ENCODE measurements at places on chromosomes 16 and 17.
A peak's percentile ranks its signal among the peaks of the same experiment; 100 is the strongest.

GRCh38 chr17:7816926-7817642 lies 16.9 kb upstream of the KDM6B start:
- no peak for DNase-seq

DNA sequence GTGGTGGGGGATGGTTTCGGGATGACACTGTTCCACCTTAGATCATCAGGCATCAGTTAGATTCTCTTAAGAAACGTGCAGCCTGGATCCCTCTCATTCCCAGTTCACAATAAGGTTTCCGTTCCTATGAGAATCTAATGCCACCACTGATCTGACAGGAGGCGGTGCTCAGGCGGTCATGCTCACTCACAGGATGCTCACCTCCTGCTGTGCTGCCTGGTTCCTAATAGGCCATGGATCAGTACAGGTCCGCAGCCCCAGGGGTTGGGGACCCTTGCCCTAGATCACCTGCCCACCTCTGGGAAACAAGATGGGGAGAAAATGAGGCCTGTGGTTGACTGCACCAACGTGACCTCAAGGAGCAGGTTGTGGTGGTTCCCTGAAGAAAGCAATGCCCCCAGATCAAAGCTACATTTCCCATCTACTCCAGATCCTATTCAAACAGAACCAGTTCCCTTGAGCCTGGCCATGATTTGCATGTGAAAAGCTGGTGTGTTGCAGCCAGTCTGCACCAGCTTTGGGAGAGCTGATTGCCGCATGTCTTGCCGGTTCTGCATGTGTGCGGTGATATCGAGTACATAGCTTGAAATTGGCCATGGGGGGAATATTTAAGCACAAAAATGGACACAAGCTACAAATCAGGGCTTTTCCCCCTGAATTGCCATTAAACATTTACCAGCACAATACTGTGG lies 183.2 kb upstream of the HSBP1 start:
- no peak for DNase-seq

DNA sequence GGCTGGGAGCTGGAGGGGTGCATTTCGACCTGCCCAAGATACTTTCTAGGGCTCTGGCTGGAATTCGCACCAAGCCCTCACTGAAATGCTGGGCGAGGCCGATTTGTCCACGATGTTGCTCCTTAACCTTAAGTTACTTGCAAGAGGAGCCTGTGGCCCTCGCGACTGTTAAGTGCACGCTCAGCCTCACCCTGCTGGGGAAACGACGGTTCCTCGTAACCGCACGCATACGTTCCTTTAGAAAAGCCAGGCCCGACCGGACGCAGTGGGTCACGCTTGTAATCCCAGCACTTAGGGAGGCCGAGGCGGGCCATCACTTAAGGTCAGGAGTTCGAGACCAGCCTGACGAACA lies 607 bp upstream of the NCOR1 start:
- DNase-seq = peak; percentile 2

DNA sequence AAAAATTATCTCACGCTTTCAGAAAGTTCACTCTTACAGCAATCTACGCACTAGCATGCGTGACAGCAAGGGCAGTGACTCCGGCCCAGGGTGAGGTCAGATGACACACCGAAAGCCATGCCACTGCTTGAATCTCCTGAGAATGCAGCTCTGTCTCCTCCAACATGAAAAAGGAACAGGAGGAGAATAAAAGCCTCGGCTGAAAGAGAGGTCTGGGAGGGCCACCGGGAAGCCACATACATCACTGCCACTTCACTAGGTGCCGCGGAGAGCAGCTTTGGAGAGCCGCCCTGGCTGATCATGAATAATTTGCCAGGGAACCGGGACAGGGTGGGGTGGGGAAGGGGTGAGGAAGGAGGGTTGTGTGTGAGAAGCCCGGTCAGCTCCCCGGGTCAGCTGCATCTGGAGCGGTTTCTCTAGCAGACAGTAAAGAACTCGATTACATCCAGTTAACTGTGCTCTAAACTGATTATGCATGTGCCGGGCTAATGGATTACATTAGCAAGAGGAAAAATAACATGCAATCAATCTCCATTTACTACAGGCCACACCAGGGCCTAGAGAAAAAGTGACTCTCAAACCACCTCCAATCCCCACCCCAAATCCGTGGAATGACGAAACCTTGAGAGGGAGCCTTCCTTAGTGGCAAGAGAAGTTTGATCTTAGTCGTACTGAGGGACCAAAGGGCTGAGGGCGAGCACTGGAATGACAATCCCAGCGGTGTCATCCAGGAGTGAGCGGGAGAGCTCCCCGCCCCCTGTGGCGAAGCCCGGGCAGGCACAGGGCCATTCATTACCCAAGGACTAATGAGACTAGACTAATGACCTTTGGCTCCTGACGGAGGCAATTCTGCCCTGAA lies 100.3 kb downstream of the ZFHX3 start:
- no peak for DNase-seq

GRCh38 chr17:56309897-56310296 lies 156.6 kb downstream of the ANKFN1 start:
- no peak for DNase-seq

DNA sequence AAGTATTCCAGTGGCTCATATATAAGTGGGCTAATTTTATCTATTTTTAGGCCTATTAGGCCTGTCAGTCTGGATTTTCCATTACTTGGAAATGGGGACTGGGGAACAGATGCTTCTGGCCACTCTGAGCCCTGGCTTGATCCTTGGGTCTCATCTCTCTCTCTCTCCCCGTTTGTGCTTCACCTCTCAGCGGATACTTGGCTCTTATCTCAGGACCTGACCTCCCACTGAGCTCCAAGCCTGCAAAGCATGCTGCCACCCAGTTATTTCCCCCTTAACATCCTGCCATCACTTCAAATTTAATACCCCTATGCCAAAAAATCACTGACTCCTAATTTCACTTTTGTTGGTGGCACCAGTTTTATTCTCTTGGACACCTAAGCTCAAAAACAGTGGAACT lies 4.2 kb downstream of the ZNF843 start:
- DNase-seq = no peak

- no peak for DNase-seq
These were observed 84.7 kb upstream of the CIBAR2 start for GRCh38 chr16:85196976-85197375.

All from T-helper 22 cell (primary cell).